ENCODE measurements at places on chromosomes 1 and 21.

DNA sequence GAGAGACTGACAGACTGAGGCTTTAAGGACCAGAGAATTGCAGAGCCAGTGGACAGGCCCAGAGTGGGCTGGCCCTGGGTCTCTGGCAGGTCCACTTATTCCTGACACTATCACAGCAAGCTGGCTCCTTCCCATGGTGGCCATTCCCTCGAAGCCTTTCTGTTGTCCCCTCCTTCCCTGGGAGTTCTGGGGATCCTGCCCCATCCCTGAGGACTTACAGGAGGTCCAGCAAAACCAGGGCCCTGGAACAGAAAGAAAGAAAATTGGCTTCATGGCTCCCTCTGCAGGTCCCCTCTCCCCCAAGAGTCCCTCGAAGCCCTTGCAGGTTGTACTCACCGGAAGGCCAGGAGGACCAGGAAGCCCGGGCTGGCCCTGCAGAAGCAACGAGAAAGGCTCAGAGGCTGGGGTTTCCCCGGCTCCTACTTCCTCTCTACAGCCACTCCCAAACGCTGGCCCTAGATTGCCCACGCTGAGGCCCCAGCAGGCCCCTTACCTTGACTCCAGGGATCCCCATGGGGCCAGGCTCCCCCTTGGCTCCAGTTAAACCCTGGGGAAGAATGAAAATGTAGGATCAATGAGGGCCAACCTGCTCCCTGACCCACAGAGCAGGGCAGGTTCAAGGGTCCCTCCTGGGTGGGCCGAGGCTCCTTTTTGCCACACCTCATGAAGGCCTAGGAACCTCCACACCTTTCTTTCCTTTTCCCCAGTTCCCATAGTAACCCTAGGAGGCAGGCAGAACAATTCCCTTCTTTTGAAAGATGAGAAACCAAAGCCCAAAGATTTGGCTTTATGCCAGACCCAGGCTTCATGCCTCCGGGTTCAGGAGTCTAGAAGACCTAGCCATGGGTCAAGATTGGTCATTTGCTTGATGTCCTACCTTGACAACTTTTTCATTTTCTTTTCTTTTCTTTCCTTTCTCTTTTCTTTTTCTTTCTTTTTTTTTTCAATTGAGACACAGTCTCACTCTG lies 4.6 kb downstream of the COL9A2 start:
- peak; percentile 90 for DNase-seq

- no peak for DNase-seq
Measured at GRCh38 chr1:24903011-24903461, 27.0 kb downstream of the RUNX3 start.

GRCh38 chr21:14383596-14384180 lies 742 bp upstream of the HSPA13 start:
- DNase-seq: peak; percentile 14

- no peak for DNase-seq
Measured at GRCh38 chr1:36175137-36176095, 19.5 kb downstream of the MAP7D1 start.

DNA sequence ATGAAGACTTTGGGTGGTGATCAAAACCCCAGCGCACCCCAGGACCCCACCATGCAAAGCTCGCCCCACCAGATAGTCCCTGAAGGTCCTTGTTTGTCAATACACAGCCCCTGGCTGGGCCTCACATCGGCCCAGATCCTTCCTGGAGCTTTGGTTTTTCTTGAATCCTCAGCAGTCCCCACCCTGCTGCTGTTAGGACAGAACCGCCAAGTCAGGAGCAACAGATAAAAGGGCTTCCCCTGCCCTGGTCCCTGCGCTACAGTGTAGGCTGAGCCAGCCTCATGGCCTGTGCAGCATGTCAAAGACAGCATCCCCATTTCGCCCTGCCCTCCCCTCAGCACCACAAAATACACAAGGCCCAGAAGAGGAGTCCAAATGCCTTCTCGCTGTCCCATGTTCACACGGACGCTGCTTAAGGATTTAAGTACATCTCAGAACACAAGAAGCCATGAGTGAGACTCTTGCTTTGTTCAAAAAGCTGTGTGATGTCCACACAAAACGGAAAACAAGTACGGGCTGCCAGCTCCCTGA lies 65.7 kb downstream of the PSMG1 start:
- no peak for DNase-seq

- no peak for DNase-seq
Measured at GRCh38 chr1:202270871-202271326, 70.8 kb downstream of the UBE2T start.

DNA sequence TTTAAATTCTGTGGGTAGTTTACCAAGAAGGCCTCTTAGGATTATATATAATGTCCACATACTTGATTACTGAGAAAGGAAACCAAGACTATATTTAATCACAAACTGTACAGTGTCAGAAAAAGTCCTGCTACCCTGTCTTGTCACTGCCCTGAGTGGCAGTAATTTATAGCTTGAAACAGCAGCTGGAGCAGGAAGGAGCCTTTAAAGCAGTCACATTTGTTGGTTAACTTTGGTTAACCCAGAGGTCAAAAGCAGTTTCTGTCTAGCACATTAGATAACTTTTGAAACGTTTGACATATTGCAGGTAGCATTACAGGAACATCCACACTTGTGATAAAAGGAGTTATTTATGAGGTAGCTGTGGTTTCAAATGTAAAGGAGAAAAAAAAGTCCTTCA lies 161.7 kb downstream of the ROR1 start:
- no peak for DNase-seq

GRCh38 chr1:31222176-31222575 lies 17.5 kb downstream of the NKAIN1 start:
- DNase-seq: no peak

DNA sequence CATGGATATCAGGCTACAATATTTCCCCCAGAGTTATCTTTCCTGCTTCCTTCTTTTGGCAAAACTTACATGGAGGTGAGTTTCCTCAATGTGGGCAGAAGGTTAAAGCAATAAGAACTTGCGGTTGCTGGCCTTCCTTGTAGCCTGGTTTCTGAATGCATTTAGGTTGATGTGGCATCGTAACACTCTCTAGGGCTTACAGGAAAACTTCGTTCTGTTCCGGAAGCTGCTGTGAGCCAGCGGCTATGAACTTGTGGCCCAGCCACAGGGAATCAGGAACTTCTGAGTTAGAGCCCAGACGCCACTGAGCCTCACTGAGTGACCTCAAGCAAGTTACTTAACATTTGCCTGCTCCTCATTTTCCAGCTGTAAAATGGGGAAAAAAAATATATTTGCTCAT lies 623.4 kb upstream of the ADAMTS5 start:
- no peak for DNase-seq

DNA sequence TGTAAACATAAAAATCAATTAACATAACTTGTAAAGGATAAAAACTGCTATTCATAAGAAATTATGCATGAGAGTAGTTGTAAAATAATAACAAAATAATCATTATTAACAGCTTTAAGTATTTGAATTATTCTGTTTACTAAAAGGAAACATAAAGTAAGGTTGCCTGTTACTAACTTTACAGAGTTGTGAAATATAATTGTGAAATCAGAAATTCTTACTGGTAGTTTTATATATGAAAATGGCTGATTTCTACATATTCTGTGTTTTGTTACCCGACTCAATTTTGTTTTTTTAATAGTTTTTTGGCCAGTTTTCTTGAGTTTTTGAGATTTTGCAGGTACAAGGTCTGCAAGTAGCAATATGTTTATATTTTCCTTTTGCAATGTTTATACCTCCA lies 27.8 kb downstream of the FNBP1L start:
- DNase-seq: no peak

DNA sequence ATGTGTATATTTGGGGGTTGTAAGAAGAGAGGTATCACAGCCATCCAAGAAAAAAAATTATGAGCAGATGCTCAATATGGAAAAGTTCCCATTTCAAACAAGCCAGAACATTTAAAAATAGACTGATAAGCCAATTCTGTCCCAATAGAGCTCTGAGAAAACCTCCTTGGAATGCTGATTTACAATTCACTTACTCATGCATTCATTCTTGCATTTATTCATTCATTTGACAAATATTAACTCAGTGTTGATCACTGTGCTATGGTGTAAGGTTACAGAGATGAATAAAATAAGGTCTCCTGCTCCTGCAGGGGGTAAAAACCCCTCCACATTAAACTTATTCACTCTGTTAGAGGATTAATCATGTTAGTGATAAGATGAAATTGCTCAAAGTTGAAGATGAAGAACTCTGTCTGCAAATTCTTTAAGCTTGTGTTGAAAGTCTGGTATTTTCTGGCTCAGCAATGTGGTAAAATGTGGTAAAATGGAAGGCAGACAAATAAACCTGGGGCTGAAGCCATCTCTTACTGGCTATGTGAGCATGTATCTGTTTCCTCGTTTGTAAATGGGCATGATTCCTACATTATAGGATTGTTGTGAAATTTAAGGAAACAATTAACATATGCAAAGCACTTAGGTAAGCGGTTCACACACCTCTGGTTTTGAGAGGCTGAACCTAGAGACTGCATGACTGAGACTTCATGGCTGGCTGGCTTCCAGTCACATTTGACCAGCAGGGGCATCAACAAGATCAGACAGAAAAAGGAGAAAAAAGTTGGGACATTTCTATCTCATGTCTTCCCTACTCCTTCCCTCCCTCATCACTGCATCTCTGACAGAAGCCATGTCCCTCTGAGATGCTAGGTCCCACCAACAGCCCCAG lies 45.0 kb upstream of the DAB1 start:
- DNase-seq: no peak

GRCh38 chr1:222817529-222817928 lies 2.7 kb downstream of the DISP1 start:
- DNase-seq: no peak

DNA sequence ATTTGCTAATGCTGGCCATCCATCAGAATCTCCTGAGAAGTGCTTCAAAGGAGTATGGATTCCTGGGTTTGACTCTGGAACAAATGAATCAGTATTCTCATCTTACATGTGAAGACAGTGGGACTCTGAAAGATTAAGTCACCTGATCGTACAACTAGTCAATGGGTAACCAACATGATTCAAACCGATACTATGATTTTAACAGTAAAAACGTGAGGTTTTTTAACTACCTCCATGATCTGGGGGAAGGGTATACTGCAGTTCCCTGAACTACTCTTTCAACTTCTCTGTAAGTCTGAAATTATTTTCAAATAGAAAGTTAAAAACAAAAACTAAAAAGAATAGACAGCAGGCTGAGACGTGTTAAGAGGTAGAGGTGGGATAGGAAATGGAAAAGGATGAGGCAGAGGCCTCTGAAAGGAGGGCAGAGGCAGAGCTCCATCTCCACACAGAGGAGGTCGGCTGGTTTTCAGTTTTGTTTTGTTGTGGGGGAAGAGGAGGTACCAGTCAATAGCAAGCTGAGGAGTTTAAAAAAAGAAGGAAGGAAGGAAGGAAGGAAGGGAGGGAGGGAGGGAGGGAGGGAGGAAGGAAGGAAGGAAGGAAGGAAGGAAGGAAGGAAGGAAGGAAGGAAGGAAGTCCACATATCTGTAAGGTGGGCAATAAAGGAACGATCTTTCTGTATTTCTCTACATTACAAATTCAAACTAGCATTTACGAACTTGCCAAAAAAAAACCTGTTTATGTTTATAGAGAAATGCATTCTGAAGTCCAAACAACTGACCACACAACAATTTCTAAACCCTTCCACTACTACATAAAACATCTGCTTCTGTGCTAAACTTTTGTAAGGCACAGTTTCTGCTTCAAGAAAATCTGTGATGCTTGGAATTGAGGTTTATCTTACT lies 213.1 kb downstream of the RERE start:
- DNase-seq: peak; percentile 68

GRCh38 chr21:41877901-41878830 lies 978 bp downstream of the PRDM15 start:
- DNase-seq: no peak

DNA sequence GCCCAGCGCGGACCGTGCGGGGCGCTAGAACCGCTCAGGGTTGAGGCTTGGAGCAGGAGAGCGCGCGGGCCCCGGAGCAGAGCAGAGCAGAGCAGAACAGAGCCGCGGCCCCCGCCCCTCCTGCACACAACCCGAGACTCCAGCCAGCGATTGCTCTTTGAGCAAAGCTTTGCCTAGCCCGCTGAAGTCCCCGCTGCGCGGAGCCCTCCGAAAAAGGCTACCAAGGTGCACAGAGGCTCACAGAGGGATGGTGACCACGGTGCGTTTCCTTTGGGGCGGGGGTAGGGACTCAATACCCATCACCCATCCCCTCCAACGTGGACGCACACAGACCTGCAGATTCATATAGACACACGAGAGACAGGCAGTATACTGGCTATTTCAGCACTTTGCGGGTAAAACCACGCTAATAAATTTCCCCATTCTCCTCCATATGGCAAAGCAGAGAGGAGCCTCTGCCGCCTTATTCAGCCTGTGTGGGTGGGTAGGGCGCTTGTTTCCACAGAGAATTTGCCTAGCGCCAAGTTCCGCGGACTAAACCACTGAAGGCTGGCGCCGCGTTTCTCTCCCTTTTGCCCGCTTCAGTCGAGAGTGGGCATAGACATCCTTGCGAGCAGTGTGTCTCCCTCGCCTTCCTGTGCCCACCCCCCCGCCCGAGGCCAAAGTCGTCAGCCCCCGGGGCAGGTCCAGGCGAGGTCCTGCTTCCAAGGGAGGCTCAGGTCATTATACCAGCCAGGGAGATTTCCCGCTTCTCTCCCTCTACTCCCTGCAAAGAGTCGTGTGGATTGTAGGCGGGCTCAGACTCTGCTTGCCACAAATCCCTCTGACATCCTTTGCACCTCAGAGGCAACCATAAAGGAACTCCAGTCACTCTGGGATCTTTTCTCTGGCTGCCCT lies 8.5 kb downstream of the HLX start:
- no peak for DNase-seq

- DNase-seq: no peak
Measured at GRCh38 chr1:70754701-70755100, 292.9 kb downstream of the PTGER3 start.

GRCh38 chr1:155085504-155086127 lies 7.0 kb downstream of the EFNA3 start:
- peak; percentile 63 for DNase-seq

- no peak for DNase-seq
Measured at GRCh38 chr1:97174039-97174704, 452.6 kb downstream of the PTBP2 start.

- no peak for DNase-seq
Measured at GRCh38 chr1:194071205-194071604, 884.8 kb upstream of the B3GALT2 start.

DNA sequence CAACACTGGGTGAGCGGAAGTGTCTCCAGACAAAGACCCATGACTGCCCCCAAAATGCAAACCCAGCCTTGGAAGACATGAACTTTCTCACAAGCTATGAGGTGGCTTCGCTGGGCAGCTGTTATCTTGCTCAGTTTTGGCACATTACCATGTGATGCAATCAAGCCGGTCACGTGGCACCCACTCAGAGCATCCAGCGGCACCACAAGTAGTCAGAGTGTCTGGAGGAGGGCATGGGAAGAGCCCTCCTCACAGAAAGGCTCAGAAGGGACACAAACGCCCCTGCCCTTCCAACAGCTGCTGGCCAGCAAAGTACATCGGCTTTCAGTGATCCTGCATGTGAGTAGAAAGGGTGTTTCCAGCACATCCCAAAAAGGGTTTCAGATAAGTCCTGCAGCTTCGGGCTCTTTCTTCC lies 145.5 kb upstream of the IRF2BP2 start:
- DNase-seq: no peak

DNA sequence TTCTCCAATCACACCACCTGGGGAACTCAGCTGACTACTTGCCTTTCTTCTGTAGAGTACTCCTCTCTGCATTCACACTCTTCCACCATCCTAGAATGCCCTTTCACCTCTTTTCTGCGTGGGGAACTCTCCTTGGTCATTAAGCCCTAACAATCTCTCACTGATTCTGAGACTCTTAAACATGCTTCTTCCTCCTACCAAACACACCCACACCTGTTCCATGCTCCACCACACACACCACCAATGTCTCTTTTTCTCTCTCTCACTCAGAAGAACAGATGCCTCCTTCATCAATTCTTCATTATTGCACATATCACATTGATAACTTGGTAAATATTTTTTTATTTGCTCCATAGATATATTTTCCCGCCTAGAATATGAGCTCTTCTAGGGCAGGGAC lies 53.6 kb downstream of the WARS2 start:
- no peak for DNase-seq
